ENCODE measurements at places on chromosomes 3 and 15.

DNA sequence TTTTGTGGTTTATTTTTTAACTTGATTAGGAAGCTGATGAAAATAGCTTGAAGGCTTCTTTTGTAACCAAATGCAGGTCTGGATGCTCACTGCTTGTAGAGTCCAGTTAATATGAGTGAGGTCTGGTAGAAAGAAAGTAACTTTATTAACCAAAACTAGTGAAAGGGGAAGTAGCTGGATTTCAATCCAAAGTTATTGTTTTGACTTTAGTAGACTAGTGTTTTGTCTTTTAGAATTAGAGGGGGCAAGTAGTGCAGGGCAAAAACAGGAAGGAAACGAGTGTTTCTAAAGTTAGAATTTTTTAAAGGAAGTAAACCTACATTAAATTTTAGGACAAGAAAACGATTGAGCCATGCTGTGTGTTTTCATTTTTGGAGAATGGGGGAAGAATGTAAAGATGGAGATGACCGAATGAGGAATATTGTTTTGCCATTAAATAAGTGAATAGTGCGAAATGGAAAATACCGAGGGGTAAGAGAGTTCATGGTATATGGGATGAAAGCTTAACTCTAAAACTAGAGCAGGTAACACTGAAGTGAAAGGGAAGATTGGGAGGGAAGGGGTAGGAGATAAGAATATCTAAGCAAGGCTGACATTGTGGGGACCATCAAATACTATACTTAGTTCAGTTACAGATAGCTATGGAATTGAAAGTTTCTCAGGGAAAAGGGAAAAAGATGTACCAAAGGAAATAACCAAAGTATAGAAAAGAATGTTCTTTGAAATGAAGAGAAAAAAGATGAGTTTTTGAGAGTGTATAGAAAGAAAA, 40.0 kb downstream of the USP3 start:
- DNase-seq = no peak

- no peak for DNase-seq
Observed at GRCh38 chr3:84008623-84009022, 950.2 kb upstream of the CADM2 start.

GRCh38 chr15:75782926-75783325, 60.3 kb upstream of the UBE2Q2 start:
- DNase-seq = no peak

DNA sequence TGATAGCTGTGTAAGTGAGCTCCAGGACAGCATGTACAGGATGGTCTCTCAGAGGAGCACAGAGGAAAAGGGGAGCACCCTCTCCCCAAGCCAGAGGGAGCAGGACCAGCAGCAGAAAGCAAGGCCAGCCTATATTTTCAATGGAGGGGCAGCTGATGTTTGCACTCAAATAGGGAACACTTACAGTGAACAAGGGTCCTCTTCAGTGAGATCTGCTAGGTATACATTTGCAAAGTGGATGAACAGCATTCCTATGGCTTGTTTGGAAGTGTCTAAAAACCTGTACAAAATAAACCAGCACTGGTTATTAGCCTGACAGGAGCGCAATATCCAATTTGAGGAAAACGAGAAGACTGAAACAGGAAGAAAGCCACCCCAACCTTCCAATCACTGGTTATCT, 17.6 kb upstream of the MUSTN1 start:
- DNase-seq = no peak

- no peak for DNase-seq
Observed at GRCh38 chr3:182138393-182138792, 426.7 kb downstream of the SOX2 start.

DNA sequence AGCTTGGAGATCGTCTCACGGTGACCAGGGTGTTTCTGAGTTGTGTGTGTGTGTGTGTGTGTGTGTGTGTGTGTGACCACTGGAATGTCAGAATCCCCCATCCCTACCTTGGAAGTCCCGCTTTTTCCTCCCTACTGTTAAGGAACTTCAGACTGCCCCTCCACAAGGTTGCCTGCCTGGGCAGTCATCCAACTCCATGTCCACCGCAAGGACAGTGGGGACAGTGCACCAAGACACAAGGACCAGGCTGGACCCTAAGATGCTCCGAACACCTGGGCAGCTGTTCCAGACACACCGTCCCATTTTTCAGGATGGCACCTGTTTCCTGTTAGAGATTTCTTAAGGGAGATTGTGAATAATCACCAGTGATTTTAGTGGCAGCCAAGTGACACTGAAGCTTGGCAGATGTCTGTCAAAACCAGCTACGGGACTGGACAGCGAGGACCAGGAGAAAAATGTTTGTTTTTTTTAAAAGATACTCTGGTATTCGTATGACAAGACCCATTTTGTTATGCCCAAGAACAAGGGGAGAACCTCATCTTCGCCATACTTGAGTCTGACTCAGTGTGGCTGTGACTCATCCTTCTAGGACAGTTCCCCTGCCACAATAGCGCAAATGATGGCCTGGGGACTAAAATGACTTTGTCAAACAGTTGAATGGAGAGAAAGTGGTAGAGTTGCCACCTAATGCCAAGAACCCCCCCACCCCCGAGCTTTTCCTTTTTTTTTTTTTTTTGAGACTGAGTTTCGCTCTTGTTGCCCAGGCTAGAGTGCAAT, 15.5 kb downstream of the PAQR9 start:
- no peak for DNase-seq

DNA sequence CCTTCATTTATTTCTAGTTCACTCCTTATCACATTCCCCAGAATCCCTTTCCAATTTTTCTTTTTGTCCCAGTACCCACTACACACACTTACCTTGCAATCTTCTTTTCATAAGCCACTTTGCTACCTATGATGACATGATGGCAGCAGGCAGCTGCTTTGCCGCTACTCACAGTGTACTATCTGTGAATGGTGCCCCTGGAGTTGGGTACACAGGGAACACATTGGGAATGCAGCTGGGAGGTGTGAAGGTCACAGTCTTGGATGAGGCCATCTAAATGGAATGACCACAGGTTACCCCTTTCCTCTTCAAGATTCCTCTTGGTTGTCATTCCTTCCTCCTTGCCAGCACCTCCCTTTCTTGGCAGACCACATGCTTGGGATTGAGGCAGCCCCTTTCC, 20.8 kb upstream of the TNIK start:
- no peak for DNase-seq

DNA sequence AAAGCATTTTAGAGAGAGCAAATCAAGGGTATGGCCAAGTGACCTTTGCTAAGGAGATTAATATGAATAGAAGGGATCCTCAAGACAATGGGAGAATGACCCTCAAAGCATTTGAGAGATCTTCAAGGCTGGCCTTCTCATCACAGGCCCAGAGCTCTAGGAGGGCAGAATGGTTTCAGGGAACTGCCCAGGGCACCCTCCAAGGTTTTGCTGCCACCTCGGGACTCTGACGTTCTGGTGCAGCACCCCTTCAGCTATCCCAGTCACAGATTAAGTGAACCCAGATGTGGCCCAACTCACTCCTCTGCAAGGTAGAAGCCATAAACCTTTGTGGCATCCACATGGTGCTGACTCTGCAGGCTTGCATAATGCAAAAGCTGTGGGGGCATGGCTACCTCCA, 209.3 kb downstream of the TLE3 start:
- DNase-seq = no peak

- no peak for DNase-seq
Observed at GRCh38 chr15:87047203-87047965, 967.7 kb downstream of the AGBL1 start.

GRCh38 chr3:51928438-51928837, 13.3 kb downstream of the RRP9 start:
- DNase-seq = no peak

GRCh38 chr3:46659285-46659684, 34.2 kb downstream of the ALS2CL start:
- no peak for DNase-seq

GRCh38 chr15:64285150-64285549, 70.8 kb downstream of the CSNK1G1 start:
- DNase-seq = no peak

DNA sequence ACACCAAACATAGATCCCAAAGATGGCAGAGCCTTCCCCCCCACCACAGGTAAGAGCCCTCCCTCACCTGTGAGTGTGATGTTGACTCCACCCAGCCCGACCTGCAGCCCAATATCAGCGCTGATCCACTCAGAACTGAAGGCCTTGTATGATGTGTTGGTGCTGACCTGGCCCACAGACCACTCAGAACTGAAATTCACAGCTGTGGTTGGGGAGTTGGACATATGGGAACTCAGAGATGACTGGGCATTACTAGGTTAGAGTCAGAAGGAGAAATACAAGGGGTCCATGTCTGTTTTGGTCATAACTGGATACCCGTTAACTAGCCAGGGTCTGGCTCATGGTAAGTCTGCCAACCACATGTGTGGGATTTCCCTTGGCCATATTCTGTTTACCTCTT, 6.9 kb downstream of the DUOXA2 start:
- no peak for DNase-seq

- no peak for DNase-seq
Observed at GRCh38 chr15:52466134-52466701, 62.5 kb downstream of the MYO5A start.

GRCh38 chr15:64895285-64896065, 16.2 kb upstream of the ANKDD1A start:
- no peak for DNase-seq

DNA sequence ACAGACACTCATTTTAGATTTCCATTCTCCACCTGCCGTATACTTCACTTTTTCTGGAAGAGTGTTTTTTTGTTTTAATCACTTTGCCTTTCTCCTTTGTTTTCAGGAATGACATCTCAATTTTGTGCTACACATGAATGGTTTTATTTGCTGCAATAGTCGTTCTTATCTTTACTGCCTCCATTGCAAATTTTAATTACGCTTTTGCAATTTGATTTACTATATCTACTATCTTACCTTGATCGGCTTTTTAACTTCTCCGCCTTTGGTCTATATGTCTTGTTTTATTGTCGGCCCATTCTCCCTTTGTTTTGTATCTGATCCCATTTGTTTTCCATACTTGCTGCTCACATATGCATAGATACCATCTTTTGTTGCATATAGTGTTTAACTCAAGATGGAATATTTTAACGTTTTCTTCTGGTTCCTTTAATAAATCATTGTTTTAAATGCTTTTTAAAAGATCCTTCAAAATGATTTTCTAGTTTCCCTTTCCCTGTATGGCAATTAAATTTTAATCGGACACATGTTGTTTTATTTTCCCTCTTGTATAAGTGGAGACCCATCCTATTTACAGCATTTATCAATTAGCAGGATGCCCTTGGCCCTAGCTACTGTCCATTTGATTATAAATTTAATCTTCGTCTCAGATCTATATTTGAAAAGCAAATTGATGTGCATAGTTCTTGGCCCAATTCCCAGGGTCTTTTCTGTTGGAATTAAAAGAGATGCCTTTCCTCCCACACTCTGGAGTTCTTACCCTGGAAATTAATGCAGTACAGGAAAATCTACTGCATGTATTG, 97.2 kb upstream of the CNTN4 start:
- DNase-seq = no peak

DNA sequence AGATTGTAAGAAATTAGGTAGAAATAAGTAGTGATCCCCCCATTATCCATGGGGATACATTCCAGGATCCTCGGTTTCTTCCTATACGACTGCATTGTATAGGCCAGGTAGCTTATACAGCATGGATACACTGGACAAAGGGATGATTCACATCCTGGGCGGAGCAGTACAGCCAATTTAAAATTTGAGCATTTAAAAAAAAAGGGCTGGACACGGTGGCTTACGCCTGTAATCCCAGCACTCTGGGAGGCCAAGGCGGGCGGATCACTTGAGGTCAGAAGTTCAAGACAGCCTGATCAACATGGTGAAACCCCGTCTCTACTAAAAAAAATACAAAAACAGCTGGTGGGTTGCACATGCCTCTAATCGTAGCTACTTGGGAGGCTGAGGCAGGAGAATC, 976 bp upstream of the ARGFX start:
- no peak for DNase-seq

DNA sequence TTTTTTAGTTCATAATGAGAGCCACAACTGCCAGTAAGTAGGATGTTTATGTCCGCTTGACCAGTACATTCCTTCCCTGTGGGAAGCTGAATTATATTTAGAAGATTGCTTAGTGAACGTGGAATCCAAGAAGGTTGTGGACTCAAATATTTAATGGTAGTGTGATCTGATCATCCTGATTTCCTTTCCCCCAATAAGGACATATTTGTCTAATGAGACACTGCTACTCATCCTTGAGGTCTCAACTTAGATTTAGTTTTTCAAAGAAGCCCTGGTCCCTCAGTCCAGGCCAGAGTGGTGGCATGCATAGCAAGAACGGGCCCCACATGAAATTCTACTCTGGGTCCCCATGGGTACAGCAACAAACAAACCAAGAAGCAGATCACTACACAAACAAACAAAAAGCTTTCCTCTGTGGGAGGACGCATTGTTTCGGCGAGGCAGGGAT, 60.8 kb downstream of the USP13 start:
- no peak for DNase-seq

DNA sequence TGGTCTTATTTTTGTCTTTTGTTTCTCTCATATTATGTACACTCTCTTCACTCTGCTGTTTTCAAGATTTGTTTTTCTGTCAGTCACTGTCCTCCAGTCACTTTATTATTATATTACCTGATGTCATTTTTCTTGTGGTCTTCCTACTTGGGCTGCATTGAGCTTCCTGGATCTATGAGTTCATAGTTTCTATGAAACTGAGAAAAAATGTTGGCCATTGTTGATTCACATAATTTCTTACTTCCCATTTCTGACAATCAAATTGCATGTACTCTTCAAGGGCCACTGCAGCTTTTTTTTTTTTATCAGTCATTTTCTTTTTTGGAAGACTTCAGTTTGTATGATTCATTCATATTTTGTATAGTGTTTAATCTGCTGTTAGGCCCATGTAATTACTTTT, 1180.6 kb upstream of the GBE1 start:
- DNase-seq = no peak

DNA sequence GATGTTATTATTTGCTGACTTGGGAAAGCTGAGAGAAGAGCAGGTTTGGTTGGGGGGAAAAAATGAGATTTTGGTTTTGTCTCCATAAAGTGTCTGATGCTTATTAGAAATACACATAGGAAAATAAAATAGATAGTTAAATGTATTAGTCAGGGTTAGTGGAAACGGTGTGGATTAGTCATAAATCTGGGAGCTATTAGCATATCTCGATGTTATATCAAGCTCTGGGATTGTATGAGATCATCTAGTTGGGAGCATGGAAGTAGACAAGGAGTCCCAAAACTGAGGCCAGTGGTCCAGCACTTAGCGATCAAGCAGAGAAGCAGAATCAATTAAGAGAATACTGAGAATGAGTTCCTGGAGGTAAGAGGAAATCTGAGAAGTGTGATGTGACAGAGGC, 845.5 kb downstream of the ROBO2 start:
- no peak for DNase-seq

Data from amygdala (tissue), 56 donors.